Aortic smooth muscle cell (primary cell): ENCODE measurements at places on chromosomes 5 and 9. TPM values are rescaled to one million over a fixed set of nuclear protein-coding genes. Genes with fewer than 3 reads are reported as not detected.

The PCDHB16 gene
- total RNA-seq, result 1.8 and 1.9 TPM in 2 replicates

The CORO2A gene
- under 0.01 and 0.06 TPM in 2 replicates for total RNA-seq

The FYB1 gene
- 0.26 and 0.75 TPM in 2 replicates for total RNA-seq

The CDC14B gene
- total RNA-seq, result 22.1 and 33.7 TPM in 2 replicates

The NTRK2 gene
- 0.26 and 0.62 TPM in 2 replicates for total RNA-seq

The EDIL3 gene
- total RNA-seq, result 467 and 512 TPM in 2 replicates

The DRD1 gene
- total RNA-seq, result 0.12 and 0.53 TPM in 2 replicates

The BTNL3 gene
- total RNA-seq, result not detected in 2 replicates

The INSL4 gene
- total RNA-seq, result under 0.01 TPM in 1 of 2 replicates, not detected in the other

The TOR2A gene
- total RNA-seq, result 2.3 and 2.8 TPM in 2 replicates

The DMRT3 gene
- not detected in 2 replicates for total RNA-seq

The HTR1A gene
- not detected in 2 replicates for total RNA-seq

The RAD23B gene
- total RNA-seq, result 87.7 and 91.9 TPM in 2 replicates

The HSDL2 gene
- 32.4 and 51.0 TPM in 2 replicates for total RNA-seq

The INSL6 gene
- total RNA-seq, result not detected in 2 replicates

The PDZD2 gene
- total RNA-seq, result 0.19 and 1.1 TPM in 2 replicates

The ZDHHC11 gene
- total RNA-seq, result 5.3 and 5.9 TPM in 2 replicates

The ADRA1B gene
- total RNA-seq, result under 0.01 and 0.25 TPM in 2 replicates

The PTBP3 gene
- total RNA-seq, result 12.9 and 13.4 TPM in 2 replicates

The TENT4A gene
- 11.8 and 12.3 TPM in 2 replicates for total RNA-seq

The CYLC2 gene
- not detected in 2 replicates for total RNA-seq

The IFNA13 gene
- total RNA-seq, result not detected in 2 replicates

The SCGB3A2 gene
- not detected in 2 replicates for total RNA-seq

The OLFM1 gene
- total RNA-seq, result 0.44 and 2.0 TPM in 2 replicates

The NXNL2 gene
- total RNA-seq, result 0.66 and 0.81 TPM in 2 replicates

The CD74 gene
- 1.5 and 1.6 TPM in 2 replicates for total RNA-seq

The CTNND2 gene
- under 0.01 TPM in 1 of 2 replicates, not detected in the other for total RNA-seq

The MED10 gene
- 8.8 and 9.1 TPM in 2 replicates for total RNA-seq

The NR2F1 gene
- 4.8 and 5.2 TPM in 2 replicates for total RNA-seq

The PCDHGB7 gene
- total RNA-seq, result 9.1 and 17.3 TPM in 2 replicates

The PCDHAC2 gene
- total RNA-seq, result 0.31 and 0.53 TPM in 2 replicates

The EIF4E1B gene
- total RNA-seq, result not detected in 2 replicates

The MYMK gene
- total RNA-seq, result not detected in 2 replicates

The SPATA31A3 gene
- total RNA-seq, result not detected in 2 replicates

The RNF208 gene
- 0.40 and 0.50 TPM in 2 replicates for total RNA-seq

The OR1J2 gene
- total RNA-seq, result 0.53 TPM in 1 of 2 replicates, not detected in the other

The OCLN gene
- total RNA-seq, result 0.66 and 1.1 TPM in 2 replicates

The SLC36A2 gene
- total RNA-seq, result not detected in 2 replicates

The PRR7 gene
- total RNA-seq, result 5.3 and 6.3 TPM in 2 replicates

The HSPA4 gene
- total RNA-seq, result 122 and 134 TPM in 2 replicates

The FLT4 gene
- 0.13 and 0.31 TPM in 2 replicates for total RNA-seq

The TIMD4 gene
- total RNA-seq, result not detected in 2 replicates

The CDC20B gene
- 0.06 and 0.13 TPM in 2 replicates for total RNA-seq

The UAP1L1 gene
- total RNA-seq, result 14.0 and 19.0 TPM in 2 replicates

The HACD4 gene
- 1.2 and 1.7 TPM in 2 replicates for total RNA-seq

The GHR gene
- 3.4 and 3.6 TPM in 2 replicates for total RNA-seq

The PALM2AKAP2 gene
- 18.2 and 20.3 TPM in 2 replicates for total RNA-seq

The LCN9 gene
- not detected in 2 replicates for total RNA-seq

The CNTRL gene
- 7.4 and 9.1 TPM in 2 replicates for total RNA-seq

The PCDHA7 gene
- 0.13 and 0.37 TPM in 2 replicates for total RNA-seq

The SPARC gene
- total RNA-seq, result 877 and 1,916 TPM in 2 replicates

The ADAMTS2 gene
- total RNA-seq, result 36.5 and 52.8 TPM in 2 replicates

The SOX30 gene
- total RNA-seq, result not detected in 2 replicates

The CCDC152 gene
- 3.0 and 3.8 TPM in 2 replicates for total RNA-seq

The ENTPD2 gene
- total RNA-seq, result not detected in 2 replicates
